Hematopoietic multipotent progenitor cell treated with erythropoietin and hydrocortisone succinate and interleukin-3 and kit ligand, for 15 days (in vitro differentiated cells): ENCODE measurements at places on chromosomes 6 and 20.

DNA sequence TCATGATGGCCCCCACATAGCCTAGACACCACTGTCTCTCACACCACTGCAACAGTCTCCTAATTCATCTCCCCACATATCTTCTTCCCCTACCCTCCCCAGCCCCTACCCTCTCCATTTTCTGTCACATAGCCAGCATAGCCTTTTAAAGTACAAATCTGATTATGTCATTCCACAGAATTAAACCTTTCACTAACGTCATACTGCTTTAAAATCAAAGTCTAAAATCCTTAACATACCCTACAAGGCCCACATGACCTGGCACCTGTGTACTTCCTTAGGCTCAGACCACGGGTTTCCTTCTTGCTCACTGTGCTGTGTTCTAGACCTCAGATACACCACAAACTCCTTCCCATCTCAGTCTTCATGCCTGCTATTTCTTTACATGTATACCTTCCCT lies 5.9 kb downstream of the OSTM1 start:
- no peak for DNase-seq

- DNase-seq: no peak
Observed at GRCh38 chr6:89430201-89430962, 2.6 kb upstream of the ANKRD6 start.

DNA sequence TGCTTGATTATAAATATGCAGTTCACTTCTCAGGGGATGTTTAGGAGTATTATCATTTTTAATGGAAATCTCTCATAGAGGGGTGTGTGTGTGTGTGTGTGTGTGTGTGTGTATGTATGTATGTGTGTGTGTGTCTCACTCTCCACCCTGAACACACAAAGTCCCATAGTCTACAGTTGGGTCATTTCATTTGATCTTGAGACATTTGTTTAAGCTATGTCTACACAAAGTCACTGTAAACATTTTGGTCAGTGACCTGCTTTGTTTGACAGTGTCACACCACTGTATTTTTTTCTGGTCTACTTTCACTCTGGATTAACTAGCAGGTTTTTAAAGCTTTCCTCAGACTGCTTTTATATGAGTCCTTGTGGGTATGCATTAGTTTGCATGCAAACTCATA lies 215.2 kb downstream of the GRIK2 start:
- no peak for DNase-seq

DNA sequence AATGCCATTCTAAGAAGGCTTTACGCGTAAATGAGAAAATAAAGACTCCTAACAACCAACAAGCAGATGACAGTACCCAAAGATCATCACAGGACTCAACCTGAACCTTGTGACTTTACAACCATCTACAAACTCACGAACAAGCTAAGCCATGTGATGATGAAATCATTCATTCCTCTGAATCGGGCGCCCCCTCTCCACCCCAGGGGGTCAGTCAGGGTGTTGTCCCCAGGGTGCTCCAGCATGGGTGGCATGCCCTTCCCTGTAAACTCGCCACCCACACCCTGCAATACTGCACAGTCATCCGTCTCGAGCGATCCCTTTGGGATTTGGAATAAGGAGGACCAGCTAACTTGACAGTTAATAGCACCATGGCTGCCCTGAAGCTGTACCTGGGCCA lies 12.6 kb downstream of the SERPINB6 start:
- DNase-seq: no peak

DNA sequence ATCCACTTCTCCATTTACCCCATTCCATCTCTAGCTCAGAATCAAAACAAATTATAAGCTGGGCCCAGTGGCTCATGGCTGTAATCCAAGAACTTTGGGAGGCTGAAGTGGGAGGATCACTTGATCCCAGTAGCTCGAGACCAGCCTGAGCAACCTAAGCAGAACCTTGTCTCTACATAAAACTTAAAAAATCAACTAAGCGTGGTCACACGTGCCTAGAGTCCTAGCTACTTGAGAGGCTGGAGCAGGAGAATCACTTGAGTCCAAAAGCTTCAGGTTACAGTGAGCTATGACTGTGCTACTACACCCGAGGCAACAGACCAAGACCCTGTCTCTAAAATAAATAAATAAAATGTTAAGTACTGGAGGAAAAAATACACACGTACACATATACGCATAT lies 74.7 kb upstream of the RUNX2 start:
- no peak for DNase-seq

DNA sequence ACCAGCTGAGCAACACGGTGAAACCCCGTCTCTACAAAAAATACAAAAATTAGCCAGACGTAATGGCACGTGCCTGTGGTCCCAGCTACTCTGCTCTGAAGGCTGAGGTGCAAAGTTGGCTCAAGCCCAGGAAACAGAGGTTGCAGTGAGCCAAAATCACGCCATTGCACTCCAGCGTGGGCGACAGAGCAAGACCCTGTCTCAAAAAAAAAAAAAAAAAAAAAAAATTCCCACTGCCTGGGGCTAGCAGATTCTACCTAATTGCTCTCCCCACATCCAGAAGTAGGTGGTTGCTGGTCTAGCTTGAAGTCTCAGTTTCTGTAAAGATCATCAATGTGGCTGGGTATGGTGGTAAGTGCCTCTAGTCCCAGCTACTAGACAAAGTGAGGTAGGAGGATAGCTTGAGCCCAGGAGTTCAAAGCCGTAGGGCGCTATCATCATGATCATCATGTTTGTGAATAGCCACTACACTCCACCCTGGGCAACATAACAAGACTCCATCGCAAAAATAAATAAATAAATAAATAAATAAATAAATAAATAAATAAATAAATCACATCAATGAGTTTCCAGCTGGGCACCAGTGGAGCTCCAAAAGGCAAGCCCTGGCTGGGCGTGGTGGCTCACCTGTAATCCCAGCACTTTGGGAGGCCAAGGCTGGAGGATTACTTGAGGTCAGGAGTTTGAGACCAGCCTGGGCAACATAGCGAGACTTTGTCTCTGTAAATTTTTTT lies 6.3 kb upstream of the AP5S1 start:
- no peak for DNase-seq

DNA sequence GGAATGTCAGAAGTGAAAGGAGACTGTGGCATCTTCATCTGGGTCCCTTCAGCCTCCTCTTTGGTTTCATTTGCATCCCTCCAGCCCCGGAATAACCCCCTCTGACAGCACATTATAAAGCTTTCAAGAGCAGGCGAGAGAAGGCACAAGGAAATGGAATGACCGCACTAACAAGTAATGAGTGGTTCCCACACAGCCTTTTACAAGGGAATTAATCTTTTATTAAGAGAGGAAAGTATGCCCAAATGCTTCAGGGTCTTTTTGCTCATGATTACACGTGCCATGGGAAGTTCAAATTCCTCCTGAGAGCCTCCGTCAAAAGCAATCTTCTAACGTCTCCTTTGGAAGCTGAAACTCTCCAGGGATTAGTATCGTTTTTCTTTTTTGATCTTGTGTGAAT lies 347.0 kb downstream of the BTBD3 start:
- no peak for DNase-seq

GRCh38 chr6:166728884-166729530 lies 102.0 kb upstream of the RPS6KA2 start:
- DNase-seq: no peak

DNA sequence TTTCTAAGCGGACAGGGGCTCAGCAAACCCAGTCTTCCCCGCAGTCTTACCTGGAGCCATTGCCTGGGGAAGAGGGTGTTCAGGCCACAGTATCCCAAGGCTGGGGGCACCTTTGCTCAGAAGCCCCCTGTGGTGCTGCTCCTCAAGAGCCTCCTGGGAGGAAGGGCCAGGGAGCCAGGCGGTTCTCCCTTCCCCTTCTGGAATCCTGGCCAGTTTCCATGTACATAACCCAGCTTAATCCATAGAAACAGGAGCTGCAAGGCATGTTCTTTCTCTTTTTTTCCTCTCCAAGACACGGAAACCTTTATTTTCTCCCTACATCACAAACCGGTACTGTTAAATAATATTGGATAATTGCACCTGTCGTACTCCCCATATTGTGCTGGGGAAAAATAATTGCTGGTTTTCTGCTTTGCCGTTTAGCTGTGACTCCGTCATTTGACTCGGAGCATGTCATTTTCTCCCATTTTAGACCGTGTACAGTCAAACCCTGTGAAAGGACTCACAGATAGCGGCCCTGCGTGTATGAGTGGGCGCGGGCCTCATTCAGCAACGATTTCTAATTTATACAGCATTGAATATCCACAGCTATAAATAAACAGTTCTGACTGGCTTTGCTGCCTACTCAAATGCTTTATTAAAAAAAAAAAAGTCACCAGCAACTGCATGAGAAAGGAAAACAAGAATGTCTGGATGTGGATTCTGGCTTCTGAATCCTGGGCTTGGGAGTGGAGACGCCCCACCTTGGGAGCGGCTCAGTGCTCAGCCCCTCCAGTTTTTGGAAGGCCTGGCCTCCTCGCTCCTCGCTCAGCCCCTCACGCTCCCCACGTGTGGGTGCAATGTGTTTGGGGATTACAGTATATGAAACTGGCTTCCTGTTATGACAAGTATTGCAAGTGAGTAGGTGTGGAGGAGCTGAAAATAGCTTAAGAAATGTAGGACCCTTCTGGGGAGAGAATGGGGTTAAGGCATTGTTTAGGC lies 67.3 kb downstream of the ADTRP start:
- no peak for DNase-seq

DNA sequence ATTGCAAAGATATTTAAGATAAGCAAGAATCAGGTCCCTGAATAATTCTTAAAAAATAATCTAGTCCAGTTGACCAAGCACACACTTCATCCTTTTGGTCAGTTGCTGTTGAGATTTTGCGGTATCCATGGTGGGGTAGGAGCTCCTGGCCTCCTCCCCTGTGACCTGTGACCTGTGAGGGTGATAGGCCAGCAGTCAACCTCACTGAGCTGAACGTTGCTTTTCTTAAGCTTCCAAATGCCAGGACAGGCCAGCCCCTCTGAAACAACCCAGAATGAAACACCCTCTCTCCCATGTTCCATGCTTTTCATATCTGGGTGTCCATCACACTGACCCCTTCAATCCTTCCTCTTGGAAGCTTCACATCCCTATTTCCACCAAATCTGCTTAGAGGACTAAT lies 164.9 kb downstream of the THBS2 start:
- DNase-seq: no peak

DNA sequence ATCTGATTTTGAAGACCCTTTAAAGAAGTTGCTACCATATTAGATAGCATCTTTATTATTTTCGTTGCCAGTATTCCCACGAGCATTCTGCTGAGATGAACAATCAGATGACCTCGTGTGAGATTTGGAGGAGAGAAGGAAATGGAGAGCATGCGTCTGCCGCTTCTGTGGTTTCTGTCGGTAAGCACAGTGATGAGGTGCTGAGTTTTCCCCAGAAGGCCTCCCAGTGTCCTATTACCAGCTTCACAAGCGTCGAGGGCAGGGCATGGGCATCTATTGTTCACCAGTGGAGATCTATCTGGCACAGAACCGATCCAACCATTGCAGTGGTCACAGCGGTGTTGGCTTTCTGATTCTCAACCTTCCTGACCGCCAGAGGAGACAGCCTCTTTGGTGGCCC lies 29.4 kb downstream of the TRAF3IP2 start:
- DNase-seq: no peak

DNA sequence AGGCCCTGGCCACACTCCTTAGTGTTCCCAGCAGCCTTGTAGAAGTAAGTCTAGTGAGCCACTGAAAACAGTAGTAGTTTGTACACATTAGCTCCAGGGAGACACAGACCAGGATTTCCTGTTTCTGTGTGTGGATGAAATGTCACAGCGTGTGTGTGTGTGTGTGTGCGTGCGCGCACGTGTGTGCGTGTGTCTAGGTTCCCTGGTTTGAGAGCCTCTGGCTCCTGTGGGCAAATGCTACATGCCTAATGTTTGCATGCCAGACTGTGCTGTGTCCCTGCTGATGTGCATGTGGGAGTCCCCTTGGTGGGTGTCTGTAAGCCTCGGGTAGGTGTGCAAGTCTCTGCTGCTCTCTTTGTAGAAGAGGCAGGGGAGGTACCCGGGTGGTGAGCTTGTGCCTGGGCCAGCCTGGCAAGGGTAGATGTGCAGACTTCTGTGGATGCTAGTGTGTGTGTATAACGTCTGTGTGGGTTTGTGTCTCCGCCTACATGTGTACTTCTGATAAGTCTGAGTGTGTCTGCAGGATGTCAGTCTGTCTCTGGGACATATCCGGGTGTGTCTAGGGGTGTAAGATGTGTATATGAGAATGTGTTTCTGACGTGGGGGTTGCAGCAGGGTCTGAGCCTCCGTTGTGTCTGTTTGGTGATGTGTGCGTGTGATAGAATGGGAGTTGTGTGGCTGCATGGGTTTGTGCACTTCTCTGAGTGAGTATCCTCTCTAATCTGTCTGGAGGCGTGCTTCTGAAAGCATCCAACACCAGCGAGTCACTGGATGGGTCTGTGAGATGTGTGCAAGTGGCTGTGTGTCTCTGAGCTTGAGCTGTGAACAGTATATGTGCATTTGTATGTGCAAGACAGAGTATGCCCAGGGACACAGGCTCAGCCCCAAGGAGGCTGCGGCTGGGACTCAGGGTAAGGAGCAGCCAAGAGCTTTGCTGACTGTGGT lies 19.0 kb upstream of the TLDC2 start:
- no peak for DNase-seq

- no peak for DNase-seq
Observed at GRCh38 chr6:99801805-99802204, 192.2 kb downstream of the MCHR2 start.

DNA sequence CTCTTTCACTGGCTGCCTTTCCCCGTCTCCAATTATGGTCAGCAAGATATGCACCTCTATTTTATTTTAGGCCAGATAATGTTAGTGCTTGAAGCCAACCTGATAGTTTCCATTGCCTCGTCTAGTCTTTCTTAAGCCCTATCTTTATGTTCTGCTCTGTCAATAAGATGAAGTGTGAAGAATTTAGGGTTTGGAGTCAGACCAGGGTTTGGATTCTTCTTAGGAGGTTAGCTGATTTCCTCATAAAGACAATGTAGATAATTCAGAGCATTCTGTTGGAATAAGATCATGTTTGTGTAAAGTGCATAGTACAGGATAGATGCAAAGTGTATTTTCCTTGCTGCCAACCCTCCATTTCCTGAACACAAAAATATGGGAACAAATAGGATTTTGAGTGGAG lies 43.8 kb downstream of the PKIB start:
- DNase-seq: no peak

GRCh38 chr20:35307666-35308653 lies 15.7 kb upstream of the FAM83C start:
- no peak for DNase-seq

DNA sequence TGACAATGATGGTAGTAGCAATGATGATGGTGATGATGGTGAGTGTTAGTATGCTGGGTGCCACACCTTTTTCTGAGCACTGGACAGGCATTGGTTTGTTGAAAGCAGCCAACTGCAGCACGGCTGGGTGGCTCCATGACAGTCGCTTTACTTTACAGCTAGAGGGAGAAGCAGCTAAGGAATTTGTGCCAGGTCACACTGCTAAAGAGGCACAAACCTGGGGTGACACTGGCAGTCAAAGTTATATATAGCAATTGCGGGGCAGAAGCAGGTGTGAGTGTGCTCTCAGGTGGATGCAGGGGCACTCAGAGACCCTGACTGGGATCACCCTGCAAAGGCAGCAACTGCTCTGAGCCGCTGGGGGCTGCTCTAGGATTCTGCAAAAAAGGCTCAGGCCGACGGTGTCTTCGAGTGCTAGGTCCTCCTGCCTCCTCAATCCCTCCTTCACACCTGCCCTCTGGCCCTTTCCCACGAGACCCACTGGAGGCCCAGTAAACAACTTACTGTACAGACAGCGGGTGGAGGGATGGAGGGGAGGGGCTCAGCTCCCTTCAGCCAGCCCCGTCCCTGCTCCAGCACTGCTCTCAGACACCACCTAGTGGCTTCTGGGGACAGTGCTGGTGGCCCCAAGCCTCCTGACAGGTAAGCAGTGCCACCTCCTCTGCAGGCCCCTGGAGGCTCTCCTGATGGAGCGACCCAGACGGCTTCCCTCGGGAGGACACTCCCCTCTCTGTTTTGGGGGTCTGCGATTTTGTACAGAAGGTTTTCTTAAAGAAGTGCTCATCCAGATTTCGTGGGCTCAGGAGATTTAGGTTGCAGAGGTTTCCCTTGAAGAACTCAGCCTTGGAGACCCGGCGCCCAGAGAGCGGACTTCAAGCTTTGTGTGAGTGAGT lies 4.4 kb upstream of the RPS21 start:
- DNase-seq: peak; percentile 70
